ENCODE measurements at places on chromosomes 12 and 14.

GRCh38 chr12:130482448-130482847 lies 144.8 kb downstream of the PIWIL1 start:
- DNase-seq, result no peak

- DNase-seq, result no peak
These were observed 113.5 kb downstream of the C12orf75 start for GRCh38 chr12:105443802-105444652.

- DNase-seq, result no peak
These were observed 538.7 kb upstream of the TMEM132C start for GRCh38 chr12:127728285-127728684.

DNA sequence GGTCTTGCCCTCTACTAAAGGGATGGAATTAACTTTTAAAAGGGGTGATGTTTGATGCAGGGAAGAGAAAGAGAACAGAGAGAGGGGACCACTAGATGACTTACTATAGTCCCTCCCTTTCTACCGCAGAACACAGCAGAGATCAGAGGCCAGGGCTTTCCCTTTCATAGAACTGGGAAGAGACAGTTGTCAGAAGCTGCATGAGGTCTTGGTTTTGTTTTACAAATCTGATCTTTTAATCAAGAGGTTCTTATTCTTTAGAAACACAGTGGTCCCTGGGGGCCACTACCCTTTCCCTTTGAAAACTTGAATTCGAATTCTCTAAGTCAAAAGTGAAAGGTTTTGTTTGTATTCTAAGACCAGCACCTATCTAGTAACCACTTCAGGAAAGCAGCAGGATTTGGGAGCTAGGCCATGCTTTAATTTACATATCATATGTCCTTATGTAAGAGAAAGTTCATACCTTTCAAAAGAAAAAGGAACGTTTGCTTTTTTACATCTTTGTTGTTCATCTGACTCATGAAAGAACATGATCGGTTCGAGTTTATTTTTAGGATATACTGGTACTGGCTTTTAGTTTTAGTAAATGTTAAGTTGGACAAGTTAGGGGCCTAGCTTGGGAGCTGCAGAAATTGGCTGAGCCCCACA lies 6.3 kb downstream of the FBXL14 start:
- no peak for DNase-seq

GRCh38 chr14:102200690-102201352 lies 61.1 kb downstream of the WDR20 start:
- no peak for DNase-seq

DNA sequence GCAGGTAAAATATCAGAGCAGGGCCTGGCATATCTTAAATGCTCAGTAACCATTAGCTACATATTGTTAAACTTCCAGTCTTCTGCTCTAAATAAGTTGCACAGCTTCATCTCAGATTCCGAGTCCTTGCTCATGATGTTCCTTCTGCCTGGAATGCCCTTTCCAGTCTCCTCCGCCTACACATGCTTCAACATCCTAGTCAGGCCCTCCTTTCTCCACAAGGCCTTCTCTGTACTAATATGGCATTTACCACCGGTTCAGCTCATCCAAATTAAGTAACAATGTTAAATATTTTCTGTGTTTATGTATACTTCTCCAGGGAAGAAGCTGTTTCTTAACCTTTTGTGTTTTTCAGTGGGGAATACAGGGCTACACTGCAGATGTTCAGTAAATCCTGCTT lies 8.5 kb downstream of the DHH start:
- DNase-seq, result no peak

- no peak for DNase-seq
These were observed 1.7 kb downstream of the KLHDC2 start for GRCh38 chr14:49769581-49770211.

DNA sequence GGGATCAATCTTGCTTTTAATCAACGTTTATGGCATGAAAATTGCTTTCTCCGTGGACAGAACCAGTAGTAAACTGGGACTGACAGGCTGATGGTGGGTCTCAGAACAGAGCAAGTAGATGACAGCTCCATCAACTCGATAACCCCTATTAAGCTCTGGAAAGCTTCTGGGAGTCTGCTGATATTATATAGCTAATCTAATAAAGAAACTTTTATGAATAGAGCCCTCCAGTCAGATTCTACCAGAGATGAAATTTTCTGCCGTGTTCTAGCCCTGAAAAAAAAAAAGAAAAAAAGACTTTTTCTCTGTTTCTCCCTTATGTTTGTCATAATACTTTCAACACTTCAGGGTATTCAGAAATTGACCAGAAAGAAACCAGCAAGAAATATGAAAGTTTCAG lies 171.6 kb downstream of the APAF1 start:
- no peak for DNase-seq

All from activated CD8-positive, alpha-beta memory T cell treated with anti-CD3 and anti-CD28 coated beads for 4 hours (primary cell).